ENCODE measurements at places on chromosomes 13 and 19. TPM values are rescaled to one million over a fixed set of nuclear protein-coding genes. Genes with fewer than 3 reads are reported as not detected.

DNA sequence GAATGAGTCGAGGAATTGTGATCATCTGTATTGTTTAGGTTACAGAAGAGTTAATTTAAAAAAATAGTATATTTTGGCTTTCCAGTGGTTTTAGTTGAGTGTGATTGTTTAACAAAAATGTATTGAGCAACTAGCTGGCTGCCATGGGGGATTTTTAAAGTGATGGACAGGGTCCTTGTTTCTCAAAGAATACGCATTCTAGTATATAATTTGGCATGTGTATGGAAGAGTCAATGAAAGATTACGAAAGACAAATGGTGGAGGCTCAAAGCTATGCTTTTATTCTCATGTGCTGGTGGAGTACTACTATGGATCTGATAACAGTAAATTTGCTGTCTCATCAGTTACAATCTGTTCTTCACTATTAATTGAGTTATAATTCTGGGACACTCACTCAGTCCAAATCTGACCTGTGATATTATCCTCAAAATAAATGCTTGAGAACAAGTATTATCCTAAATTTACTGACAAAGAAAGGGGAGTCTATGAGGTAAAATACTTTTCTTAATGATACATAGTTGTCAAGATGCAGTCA is 240.0 kb downstream of the GPC6 start:
- no peaks in the 10 kb centered on the region for H3K4me1 ChIP-seq
- no peak for DNase-seq
- no peak overlapping the region for H3K4me3 ChIP-seq
- no peaks in the 10 kb centered on the region for H3K36me3 ChIP-seq
- no peaks in the 10 kb centered on the region for H3K27me3 ChIP-seq

Gene APOC1
- 248 TPM for total RNA-seq

DNA sequence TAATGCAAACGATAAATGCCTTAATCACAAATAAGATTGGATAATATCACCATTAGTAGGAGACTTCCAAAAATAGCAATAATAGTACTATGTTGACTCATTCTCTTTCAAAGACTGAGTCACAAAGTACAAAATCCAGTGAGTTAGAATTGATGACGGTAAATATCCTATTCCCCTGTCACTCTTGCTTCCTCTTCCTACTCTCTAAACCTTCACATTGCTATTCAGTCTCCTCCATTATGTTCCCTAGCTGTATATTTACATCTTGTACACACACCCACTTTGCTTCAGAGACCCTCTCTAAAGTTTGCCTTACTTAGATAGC is 26.3 kb upstream of the INTS6 start:
- H3K36me3 ChIP-seq, result no peaks in the 10 kb centered on the region
- no peak overlapping the region for H3K27ac ChIP-seq
- H3K4me1 ChIP-seq, result no peaks in the 10 kb centered on the region
- no peak overlapping the region for H3K4me3 ChIP-seq
- DNase-seq, result no peak
- H3K27me3 ChIP-seq, result no peaks in the 10 kb centered on the region

Gene GJB6
- 0.18 TPM for total RNA-seq

- H3K27me3 ChIP-seq, result no peaks in the 10 kb centered on the region
- no peak overlapping the region for H3K27ac ChIP-seq
- DNase-seq, result no peak
- no peaks in the 10 kb centered on the region for H3K36me3 ChIP-seq
- no peaks in the 10 kb centered on the region for H3K4me1 ChIP-seq
Observed at GRCh38 chr13:77817521-77817920, 101.1 kb downstream of the EDNRB start.

DNA sequence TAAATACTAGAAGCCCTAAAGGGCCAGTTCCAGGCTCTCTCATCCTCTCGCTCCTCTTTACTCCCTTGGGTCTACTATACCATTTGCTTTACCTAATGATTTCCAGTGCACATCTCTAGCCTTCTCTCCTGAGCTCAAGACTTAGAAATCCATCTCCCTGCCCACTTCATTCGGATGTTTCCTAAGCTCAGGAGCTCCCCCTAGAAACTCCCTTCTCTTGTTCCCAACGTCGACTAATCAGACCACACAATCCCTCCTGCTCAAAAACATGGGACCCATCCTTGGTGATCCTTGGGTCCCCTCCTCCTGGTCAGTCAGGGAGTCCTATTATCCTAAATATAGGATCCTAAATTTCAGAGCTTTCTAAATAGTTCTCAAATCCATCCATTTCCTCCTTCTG is 21.1 kb upstream of the STK24 start:
- no peak overlapping the region for H3K4me3 ChIP-seq
- H3K27ac ChIP-seq, result no peak overlapping the region
- H3K4me1 ChIP-seq, result no peaks in the 10 kb centered on the region
- no peak for DNase-seq
- no peaks in the 10 kb centered on the region for H3K36me3 ChIP-seq

Measured in left lung (tissue), 14 donors.